ENCODE measurements at places on chromosomes 4 and X.

- peak; percentile 90 for DNase-seq
These were observed 823.8 kb downstream of the CCSER1 start for GRCh38 chr4:90951037-90951436.

DNA sequence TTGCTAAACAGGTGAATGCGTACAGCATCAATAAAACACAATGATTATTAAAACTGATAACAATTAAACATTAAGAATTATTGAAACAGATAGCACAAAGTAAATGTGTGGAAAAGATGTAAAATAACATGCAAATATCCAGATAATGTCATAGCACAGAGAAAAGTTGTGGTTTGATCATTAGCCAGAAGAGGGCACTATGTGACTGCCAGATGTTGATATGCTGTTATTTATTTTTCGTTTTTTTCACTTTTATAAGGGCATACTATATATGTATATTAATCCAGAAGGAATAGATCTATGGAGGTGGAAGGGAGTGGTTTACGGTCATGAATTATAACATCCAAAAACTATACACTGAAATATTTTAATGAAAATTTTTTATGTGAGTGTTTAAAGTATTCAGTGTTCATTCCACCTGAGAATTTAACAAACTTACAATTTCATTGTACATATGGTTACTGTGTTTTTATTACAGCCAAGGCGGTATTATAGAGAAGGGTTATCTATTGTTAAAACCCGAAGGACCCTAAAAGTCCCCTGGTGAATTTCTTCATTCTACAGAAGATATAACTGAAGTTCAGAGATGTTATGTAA is 211.9 kb upstream of the UGT8 start:
- peak; percentile 59 for DNase-seq

DNA sequence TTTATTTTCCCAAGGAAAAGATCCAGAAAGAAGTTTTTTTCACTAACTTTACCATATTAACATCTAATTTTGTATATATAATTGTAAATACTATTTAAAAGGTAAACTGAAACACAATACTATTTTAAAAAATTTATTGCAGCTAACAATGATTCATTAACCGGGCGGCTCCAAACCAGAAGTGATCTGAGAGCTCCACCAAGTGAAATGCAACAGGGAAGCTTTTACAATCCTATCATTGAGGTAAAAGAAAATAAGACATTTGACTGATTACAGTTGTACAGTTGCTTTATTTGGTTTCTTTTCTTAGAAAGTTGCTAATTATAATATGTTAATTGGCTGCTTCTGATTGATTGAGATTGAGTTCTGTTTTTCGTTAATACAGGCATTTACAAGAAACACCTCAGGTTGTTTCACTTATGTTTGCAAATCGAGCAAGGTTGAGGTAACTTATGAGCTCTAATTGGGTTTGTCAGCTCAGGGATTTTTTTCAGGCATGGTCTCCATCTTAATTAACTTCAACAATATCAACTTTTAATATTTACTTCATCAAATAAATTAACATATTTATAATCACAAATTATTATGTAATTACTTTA is 220.2 kb upstream of the UGT8 start:
- peak; percentile 58 for DNase-seq

- no peak for DNase-seq
These were observed 814 bp upstream of the MMAA start for GRCh38 chr4:145618210-145618931.

GRCh38 chrX:135740681-135741149 is 27.3 kb downstream of the CT45A1 start:
- DNase-seq, result no peak

DNA sequence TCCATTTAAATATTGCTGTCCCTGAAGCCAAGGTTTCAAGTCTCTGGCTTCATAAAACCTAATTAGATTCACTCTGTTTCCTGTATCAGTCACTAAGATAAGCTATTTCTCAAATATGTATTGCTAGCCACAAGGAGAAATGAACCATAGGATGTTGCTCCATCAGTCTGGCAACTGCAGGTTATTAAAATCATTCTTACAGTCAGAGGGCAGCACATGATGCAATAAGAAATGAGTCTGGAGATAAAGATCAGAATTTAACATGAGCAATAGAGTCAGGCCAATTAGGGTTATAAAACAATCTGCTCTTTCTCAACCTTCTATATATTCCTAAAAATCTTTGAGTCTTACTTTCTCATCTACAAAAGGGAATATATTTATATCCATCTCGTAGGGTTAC is 7.2 kb downstream of the PRKG2 start:
- DNase-seq, result peak; percentile 30
